Stimulated activated CD8-positive, alpha-beta memory T cell treated with anti-CD3 and anti-CD28 coated beads, Interleukin-15, amount 100 ng/mL, for 4 hours (primary cell): ENCODE measurements at places on chromosomes 11 and 22.

DNA sequence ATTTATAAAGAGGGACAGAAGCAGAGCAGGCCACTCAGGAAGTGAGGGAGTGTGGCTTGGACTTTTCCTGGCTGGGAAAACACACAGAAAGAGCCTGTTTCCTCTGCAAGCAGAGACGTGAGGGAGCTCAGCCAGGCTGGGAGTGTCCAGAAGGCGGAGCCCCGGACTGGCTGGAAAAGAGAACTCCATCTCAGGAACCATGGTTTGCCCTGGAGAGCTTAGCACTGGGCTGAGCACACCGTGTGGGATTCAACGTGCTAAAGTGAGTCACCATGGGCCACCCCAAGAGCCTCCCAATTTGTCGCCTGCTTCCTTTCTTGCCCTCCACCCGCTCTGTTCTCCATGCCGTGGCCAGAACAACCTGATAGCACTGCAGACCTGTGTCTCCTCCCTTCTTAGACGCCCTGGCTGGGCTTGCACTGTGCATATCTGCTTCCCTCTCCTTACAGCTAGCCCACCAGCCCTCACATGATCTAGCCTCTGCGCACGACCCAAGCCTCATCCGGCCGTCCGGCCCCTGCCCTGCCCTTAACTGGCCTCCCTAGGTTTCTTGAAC, 51.8 kb downstream of the GALNT18 start:
- DNase-seq = no peak

- no peak for DNase-seq
Measured at GRCh38 chr11:95358511-95359340, 127.7 kb upstream of the SESN3 start.

DNA sequence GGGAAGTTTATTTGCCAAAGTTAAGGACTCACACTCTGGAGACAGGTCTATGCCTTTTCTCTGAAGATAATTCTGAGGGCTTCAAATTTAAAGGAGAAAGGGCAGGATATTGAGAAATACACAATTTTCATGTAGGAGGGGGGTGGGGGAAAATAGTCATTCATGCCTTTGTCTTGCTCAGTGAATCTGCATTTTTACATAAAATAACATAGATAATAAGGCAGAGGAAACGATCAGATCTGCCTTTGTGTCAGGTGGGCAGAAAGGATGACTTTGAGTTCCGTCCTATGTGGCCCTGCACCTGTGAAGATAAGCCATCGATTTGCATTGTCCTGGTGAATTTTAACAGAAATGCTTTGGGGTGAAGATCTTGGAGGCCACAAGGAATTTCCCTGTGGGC, 76.8 kb downstream of the SC5D start:
- no peak for DNase-seq

DNA sequence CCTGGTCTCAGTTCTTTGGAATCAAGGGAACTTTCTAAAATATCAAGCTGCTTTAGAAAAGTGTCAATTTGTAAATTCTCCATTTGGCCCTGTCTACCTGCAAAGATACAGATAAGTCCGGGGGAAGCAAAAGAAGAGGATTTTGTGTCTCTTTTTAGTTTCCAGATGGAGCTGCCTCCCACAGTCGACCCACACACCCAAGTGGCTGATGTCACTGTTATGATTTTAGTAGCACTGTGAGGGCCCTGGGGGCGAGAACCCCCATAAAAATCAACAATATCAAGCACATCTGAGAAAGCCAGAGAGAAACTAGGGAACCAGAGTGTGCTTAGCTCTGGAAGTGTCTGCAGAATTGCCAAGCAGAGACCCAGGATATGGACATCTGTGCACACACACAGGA, 212.7 kb downstream of the LARGE1 start:
- no peak for DNase-seq

GRCh38 chr22:30596886-30597285, 5.2 kb upstream of the PES1 start:
- no peak for DNase-seq

DNA sequence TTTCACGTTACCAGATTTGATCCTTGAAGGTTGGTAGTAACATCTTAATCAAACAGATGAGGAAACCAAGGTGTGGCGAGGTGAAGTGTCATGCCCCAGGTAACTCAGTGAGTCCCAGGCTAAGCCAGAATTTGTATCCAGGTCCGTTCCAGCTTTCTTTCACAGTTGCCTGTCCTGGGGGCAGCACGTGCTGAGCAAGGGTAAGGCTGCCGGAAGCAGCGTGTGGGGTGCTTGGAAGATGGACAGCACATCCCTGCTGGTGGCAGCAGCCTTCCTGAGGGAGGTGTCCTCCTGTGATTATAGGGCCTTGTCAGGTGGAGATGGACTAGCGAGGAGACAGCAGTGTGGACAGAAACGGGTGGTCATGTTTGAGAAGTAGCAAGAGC, 50.9 kb downstream of the TRIOBP start:
- DNase-seq = no peak

DNA sequence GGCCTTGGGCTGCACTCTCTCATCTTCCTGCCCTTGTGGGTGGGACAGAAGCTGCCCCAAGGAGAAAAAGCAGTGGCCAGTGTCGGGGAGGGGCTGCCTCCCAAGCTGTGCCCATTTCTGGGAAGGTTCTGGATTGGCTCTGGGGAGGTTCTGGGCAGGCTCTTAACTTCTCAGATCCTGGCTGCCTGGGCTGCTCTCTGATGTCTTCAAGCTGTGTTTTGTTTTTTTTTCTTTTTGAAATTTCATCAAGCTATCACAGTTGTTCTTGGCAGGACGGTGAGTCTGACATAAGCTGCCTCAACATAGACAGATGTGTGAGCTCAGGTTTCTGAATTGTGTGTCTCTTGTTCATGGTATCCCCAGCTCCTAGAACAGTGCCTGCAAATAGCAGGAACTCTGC, 1032.0 kb downstream of the BRD1 start:
- no peak for DNase-seq

DNA sequence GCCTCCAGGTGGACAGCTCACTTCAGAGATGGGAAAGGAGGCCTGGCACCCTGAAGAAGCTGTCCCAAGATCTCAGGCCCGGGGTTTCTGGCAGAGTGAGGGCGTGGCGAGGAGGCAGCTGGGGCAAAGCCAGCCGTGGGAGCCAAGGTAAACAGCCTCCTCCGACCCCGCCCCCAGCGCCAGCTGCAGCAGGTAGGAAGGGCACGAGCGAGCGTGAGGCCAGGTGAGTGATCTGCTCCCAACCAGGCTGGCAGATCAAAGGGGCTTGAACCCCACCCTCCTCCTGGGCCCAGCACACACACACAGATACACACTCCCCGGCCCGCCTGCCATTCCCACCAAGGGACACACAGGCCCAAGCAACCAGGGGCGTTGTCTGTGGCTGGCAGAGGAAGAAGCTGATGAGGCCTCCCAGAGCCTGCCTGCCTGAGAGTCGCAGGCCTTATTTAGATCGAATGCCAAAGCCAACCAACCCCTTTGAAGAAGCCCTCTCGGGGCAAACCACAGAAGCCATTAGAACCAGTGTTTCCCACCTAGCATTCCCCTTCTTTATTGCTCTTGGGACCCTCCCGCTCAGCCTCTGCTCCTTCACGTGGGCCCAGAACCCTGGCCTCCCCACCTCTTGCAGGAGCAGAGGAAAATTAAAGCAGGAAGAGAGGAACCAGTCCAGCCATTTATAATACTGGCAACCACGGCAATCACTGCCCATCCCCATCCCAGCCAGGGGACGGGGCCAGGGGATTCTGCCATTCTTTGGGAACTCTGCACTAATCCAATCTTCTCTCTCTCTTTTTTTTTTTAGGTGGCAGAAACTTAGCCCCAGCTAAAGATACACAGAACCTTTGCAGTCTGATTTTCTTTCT, 5.0 kb downstream of the PDGFB start:
- DNase-seq = no peak
